ENCODE measurements at places on chromosomes 16 and 17.

GRCh38 chr16:19292186-19292585 is 6.7 kb downstream of the CLEC19A start:
- no peak for DNase-seq

GRCh38 chr16:2858245-2859025 is 465 bp upstream of the PRSS22 start:
- DNase-seq: no peak

DNA sequence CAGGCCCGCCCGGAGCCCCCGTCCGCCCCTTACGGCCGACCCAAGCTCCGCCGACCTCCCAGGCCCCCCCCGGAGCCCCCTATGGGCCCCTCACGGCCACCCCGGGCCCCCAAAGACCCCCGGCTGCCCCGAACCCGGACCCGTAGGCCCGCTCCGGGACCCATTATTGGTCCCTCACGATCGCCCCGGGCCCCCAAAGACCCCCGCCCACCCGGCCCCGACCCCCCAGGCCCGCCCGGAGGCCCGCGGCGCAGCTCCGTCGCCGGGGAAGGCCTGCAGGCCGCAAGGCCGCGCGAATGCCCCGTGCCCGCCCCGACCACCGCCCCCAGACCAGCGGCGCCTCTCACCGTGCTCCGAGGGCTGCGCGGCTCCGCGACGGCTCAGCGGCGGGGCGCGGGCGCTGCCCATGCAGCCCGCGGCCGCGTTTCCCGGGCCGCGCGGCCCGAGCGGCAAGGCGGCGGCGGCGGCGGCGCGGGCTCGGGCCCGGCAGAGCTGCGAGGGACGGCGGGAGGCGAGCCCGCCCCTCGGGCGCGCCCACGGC is 393 bp downstream of the ANKRD11 start:
- no peak for DNase-seq

DNA sequence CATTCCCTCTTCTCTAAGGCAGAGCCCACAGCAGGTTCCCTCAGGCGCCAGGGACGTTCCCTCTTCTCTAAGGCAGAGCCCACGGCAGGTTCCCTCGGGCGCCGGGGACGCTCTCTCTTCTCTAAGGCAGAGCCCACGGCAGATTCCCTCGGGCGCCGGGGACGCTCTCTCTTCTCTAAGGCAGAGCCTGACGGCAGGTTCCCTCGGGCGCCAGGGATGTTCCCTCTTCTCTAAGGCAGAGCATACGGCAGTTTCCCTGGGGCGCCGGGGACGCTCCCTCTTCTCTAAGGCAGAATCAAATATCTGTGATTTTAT is 24.3 kb downstream of the ACSF3 start:
- DNase-seq: no peak

DNA sequence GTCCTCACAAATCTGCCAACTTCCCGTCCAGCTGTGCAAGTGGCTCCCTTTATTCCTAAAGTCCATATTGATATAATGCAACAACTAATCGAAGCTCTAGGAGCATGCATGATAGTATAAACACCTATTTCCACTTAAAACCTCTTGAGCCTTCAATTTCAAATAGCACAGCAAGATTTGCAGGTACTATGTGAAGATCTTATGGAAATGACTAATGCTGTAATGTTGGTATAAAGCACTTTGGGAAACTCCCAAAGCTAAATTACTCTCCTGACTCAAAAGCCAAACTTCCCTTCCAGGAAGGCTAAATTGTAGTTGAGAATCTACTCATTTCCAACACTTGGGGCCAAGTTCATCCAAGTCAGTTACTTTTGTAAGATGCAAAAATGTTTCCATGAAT is 287.6 kb upstream of the CDH11 start:
- no peak for DNase-seq

GRCh38 chr17:76958974-76959373 is 90.8 kb downstream of the MGAT5B start:
- no peak for DNase-seq

- no peak for DNase-seq
These were observed 135.0 kb downstream of the GSG1L start for GRCh38 chr16:27928542-27928941.

DNA sequence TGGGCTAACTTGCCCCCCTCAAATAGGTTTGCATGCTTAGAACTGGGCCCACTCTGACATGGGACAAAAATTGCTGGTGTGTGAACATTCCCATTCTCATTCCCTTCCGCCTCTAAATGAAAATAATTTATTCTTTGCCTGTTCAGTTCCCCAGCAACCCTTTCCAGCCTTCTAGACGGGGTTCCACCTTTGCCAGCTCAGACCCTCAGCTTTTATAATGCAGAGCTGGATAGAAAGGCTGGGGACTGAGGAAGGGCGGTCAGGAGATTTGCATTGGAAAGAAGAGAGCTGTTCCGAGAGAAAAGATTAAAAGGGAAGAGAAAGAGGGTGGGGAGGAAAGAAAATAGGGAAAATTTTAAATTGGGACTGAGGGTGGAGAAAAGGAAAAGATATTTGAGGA is 151.1 kb upstream of the WSCD1 start:
- no peak for DNase-seq

- DNase-seq: no peak
These were observed 68.4 kb downstream of the SOCS1 start for GRCh38 chr16:11187522-11188023.

- DNase-seq: no peak
These were observed 1.2 kb downstream of the RASD1 start for GRCh38 chr17:17494870-17495535.

DNA sequence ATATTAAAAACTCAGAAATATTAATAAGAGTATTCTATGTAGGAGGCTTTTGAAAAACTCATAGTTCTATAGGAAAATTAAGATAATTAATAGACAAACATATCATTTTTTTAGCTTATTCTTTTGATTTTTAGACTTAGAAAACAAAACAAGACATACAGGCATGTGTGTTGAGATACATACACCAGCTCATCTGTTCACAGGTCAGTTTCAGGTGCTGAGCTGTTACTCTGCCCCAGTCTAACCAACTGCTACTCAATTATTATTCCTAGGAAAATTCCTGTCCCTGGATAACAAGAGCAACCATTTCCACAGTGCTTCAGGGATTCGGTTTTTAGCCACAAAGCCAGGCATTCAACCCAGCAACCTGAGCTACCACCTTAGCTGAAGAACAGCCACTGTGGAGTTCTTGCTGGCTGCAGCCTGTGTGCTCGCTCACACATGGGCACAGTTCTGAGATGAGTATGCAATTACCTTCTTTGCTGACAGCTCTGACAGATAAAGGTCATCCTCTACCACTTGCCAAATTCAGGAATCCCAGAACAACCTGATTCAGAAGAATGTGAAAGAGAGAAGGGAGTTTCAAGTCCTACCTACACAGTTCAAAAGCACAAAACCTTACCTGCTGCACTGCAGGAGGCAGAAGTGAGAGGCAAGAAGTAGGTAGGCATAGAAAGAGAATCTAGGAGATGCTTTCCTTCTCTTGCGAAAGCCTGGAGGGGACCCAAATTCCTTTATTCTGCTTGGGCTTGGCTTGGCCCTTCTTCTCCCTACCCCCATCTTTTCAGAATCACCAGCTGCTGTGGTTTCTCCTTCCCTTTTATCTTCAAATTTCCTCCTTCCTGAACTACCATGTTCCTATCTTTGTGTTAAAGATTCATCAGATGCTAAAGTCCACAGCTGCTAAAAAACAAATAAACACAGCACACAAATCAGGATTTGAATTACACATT is 62.7 kb downstream of the TEX2 start:
- no peak for DNase-seq

- DNase-seq: no peak
These were observed 23.3 kb downstream of the STAT5B start for GRCh38 chr17:42252597-42253550.

DNA sequence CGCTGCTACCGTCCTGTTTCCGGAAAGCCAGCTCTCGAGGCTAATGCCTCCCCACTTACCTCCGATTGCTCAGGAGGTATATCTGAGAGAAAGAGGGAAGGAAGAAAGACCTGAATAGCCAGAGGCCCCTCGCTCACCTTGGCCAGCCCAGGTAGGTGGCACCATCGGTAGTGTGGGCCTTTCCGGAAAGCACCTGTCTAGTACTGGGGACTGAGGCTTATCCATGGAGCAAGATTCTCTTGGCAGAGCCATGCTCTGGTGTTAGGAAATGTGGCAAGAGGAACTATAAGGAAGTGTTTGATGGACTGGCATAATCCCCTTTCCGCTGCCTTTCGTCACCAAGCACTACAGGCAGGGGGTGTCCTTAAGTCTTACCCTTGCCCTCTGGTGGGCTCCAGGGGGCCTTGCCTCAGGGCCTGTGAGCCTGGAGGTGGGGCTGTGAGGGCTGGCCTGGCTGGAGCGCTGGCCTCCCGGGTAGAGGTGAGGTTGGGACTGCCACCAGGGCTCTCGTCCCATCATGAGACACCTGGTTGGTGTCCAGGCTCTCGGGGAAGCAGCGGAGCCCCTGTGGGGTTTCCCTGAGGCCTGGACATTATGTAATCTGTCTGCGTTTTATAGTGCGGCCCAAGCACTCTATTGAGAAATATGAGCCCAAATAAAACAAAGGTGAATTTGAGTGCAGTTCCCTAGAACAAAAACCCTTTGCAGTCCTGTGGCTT is 2.9 kb downstream of the CMIP start:
- DNase-seq: no peak

DNA sequence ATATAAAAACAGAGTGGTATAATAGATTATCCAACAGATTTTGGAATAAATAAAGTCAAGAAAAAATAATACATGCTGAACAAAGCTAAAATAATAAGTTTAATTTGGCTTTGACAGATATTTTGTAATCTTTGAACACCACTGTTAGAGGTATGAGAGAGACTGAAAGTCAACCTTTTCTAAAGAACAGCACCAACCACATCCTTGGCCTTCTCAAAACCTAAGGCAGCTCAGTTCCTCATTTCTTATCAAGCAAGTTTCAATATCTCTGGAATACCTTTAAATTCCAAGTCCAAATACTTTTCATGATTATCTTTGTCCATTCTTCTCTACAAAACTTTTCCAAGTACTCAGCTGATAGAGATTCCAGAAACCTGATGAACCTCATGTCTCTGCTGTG is 1603.8 kb downstream of the CDH8 start:
- no peak for DNase-seq

DNA sequence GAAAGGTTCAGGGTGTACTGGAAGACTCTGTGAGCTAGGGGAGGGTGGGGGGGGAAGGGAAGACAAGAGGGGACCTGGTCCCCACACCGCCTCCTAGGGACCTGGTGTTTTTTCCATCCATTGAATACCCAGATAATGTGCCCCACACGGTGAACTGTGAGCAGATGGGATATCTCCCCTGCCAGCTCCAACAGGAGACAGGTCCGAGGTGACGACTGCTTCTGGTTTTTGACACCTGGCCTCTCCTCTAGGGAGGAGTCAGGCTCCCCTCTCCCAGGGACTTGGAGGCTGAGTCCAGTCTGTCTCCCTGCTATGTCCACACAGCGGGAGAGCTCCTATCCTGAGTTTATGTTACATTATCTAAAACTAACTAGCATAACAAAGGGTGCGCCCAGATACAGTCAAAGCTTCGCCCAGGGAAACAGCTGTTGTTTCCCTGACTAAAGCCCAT is 1.8 kb downstream of the MARVELD3 start:
- DNase-seq: no peak

DNA sequence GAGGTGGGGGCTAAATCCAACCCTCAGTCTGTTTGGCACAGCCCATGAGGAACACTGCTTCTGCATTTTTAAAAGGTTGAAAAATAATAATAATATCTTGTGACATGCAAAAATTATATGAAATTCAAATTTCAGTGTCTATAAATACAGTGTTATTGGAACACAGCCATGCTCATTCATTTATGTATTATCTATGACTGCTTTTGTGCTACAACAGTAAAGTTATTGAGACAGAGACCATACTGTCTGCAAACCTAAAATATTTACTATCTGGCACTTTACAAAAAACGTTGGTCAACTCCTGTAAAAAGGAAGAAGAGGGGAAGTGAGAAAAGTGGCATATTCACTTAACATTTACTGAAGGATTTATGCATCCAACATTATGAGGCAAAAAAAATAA is 3.1 kb downstream of the ABCA5 start:
- DNase-seq: no peak

- no peak for DNase-seq
These were observed 833 bp downstream of the WSCD1 start for GRCh38 chr17:6070913-6071511.

GRCh38 chr16:29141586-29142324 is 156.9 kb downstream of the LAT start:
- DNase-seq: peak; percentile 1

DNA sequence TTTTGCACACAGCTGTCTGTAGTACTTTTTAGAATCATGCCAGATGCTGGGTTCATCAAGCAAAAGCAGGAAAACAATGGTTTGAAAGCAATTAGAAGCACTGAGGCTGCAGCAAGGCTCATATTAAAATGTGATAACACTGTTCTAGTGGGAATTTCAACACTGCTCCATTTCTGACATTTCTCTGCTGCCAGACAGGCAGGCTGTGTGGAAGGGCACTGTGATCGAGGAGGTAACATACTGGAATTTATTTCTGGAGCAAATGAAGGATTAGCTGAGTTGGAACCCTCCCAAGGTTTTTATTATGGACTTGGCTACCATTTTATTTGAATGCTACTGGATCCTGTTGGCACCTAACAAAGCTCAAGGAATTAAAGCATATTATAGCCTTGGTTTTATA is 66.9 kb downstream of the SKAP1 start:
- no peak for DNase-seq

DNA sequence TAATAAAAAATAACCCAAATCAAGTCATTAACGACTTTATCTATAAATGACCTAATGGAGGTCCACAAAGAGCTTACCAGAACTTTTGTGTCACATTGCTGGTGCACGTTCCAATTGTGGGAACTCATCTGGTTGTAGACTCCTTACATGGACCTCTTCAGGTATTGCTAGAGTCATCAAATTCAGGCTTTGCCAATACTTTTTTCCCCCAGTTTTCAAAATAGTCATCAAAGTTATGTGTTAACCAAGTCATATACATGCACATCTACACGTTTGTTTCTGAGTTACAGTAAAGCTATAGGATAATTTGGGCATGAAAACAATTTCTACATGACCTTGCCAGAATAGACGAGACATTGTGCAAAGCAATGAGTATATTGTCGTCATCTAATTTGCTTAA is 76.2 kb upstream of the ADAMTS18 start:
- DNase-seq: no peak
